Esophagus squamous epithelium (tissue), 5 donors: ENCODE measurements at places on chromosomes 12 and 14.

DNA sequence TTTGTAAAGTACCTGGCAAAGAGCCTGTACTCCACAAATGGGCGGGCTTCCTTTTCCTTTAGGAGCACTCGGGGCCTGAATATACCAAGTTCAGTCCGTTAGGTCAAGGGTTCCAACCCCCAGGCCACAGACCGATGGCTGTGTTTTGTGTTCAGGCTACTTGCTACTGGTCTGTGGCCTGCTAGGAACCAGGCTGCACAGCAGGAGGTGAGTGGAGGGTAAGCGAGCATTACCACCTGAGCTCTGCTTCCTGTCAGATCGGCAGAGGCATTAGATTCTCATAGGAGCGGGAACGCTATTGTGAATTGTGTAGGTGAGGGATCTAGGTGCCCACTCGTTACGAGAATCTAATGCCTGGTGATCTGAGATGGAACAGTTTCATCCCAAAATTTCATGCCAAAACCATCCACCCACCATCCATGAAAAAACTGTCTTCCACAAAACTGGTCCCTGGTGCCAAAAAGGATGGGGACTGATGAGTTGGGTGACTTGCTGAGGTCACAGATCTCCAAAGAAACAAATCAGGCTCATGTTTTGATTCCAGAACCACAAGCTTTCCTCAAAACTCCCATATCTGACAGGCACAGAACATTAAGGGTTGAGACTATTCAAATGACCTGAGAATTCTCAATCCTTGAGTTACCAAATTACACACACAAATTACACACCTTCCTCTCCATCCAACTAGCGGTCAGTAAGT is 4.2 kb downstream of the CSRP2 start:
- DNase-seq: no peak

DNA sequence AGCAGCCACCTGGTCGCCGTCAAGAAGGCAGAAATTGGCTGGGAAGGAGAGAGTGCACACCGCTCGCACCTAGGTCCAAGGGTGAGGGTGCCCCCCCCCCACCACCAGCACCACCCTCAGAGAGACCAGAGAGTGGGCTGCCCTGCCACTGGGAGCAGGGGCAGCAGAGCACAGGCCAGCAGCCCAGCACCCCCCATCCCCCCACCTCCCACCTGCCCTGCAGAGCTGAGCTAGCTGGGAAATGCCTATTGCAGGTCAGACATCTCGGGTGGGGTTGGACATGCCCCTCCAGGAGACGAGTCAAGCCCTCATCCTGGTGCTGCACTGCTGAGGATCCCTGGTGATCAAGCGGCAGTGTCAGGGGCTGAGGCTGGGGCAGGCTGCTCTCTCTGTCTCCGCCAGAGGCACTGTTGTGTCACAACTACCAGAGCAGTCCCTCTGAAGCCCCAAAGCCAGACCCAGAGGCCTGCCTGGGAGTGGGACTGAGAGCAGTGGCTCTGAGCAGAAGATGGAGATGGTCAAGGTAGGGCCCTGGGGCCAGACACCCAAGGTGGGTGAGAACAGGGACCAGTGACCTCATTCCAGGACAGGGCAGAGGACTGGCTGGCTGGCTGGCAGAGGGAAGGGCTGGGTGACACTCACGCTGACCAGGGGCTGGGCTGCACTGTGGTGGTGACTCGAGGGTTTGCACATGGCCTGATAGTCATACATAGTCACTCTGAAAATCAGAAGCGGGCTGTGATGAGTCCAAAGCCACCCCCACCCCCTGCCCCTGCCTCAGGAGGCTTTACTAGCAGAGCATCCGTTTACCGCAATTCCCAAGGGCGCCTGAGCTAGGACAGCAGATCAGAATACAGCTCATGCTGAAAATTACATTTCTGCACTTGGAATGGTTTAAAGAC is 19.7 kb upstream of the LRTM2 start:
- DNase-seq: no peak

GRCh38 chr14:23062002-23062401 is 4.7 kb upstream of the CDH24 start:
- no peak for DNase-seq

DNA sequence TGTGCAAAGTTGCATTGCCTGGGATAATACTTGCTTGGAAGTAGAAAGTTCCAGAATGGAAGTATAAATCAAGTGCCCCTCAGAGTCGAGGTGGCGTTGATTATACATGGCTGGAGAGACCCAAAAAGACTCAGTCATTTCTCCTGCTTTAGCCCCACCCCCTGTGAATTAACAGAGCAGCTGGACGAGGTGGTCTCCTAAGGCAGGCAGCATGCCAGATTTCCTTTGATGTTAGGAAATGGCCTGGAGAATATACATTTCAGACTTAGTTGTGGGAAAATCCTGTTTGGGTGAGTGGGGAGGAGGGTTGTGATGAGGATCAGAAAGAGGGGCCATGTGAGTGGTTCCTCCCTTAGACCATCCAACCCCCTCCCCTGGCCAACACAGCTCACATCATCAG is 406.1 kb upstream of the TMPO start:
- DNase-seq: no peak

DNA sequence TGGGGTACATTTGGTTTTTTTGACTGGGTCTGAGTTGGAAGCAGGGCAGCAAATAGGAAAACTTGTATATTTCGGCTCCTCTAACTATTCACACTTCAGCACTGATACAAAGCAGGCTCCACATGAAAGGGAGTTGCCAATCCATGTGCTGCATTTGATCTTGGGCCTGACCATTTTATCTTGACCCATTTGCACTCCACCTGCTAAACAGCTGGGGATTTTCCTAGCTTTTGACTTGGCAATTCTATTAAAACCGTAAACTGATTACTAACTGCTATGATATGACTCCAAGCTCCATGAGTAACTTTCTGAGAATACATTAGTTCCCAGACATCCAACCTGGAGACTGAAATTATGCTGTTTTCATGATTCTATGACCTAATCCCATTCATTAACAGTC is 797.1 kb downstream of the BCL11B start:
- DNase-seq: no peak

GRCh38 chr14:56005191-56006053 is 112.8 kb upstream of the PELI2 start:
- DNase-seq: no peak

DNA sequence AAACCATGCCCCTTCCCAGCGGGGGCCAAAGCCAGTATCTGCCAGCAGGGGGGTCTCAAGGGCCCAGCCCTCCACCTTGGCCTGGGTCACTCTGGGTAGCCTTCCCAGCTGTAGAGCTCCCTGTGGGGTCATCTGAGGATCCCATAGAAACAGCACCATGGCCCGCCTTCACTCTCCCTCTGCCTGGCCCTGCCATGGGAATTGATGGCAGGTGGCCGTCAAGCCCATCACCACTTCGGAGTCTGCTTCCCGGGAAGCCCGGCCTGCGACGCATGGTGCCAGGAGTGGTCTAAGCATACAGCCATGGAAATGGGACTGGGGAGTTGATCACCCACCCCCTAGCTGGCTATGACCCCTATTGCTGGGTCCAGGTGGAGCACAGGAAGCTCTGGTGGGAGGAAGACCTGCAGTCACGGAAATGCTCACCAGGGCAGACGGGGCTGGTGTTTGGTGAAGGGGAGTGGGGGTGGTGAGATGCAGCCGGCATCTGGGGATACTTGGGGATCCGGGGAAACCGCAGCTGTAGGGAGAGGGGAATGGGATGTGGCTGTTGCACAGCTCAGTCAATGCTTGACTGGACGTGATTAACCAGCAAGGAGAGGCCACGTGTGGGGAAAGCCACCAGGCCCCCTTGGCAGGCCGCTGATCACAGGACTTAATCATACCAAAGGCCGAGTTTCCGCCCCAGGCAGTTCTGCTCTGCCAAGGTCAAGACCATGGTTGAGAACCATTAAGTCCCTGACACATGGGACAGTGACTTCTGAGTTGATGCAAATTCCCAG is 52.2 kb upstream of the DIO3 start:
- DNase-seq: no peak

- no peak for DNase-seq
Measured at GRCh38 chr12:116876151-116876869, 4.9 kb downstream of the HRK start.

GRCh38 chr14:71623939-71624338 is 308.3 kb upstream of the RGS6 start:
- no peak for DNase-seq

GRCh38 chr14:93018366-93018765 is 95.4 kb downstream of the CHGA start:
- DNase-seq: no peak

DNA sequence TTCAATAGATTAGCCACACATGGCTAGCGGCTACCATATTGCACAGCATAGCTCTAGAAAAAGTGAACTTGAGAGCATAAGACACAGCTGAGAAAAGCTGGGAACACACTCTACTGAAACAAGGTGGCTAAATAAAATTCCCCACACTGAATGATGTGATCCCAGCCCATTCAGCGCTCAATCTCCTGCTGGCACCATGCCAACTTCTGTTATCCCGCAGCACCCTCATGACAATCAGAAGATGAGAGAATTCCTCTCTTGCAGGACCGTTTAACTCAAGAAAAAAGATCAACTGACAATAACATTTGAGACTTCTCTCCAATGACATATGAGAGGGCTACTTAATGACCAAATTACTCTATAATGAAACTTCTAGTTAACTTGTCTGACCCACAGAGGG is 115.4 kb downstream of the ADAMTS20 start:
- no peak for DNase-seq

GRCh38 chr12:54191550-54192022 is 2.8 kb upstream of the SMUG1 start:
- no peak for DNase-seq

GRCh38 chr12:78338054-78338785 is 507.5 kb downstream of the NAV3 start:
- DNase-seq: no peak

GRCh38 chr12:114760151-114760877 is 76.3 kb upstream of the TBX3 start:
- DNase-seq: no peak

DNA sequence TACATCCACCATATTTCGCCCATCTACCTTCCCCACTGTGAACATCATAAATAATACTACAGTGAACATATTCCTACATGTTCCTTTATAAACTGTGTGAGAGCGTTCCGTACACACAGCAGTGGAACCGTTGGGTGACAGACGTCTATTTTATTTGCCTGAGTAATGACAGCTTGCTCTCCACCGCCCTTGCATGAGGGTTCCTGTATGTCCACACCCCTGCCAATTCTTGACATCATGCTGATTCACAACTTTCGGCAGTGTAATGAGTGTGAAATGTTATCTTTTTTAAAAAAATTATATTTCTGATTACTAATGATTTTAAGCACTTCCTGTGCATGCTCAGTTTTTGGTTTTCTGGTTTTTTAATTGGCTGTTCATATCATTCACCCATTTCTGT is 4.3 kb upstream of the RAD52 start:
- DNase-seq: no peak

DNA sequence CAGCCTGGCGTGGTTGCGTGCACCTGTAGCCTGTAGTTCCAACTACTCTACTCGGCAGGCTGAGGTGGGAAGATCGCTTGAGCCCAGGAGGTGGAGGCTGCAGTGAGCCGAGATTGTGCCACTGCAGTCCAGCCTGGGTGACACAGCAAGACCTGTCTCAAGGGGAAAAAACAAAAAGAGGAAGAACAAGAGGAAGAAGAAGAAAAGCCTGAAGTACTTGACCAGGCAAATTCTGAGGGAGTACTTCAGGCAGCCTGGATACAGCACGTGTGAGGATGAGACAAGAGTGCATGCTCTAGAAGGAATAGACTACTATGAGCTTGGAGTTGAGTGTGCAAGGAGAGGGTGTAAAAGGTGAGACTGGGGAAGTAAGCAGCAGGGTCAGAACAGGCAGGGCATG is 1.8 kb downstream of the GDF3 start:
- DNase-seq: no peak

DNA sequence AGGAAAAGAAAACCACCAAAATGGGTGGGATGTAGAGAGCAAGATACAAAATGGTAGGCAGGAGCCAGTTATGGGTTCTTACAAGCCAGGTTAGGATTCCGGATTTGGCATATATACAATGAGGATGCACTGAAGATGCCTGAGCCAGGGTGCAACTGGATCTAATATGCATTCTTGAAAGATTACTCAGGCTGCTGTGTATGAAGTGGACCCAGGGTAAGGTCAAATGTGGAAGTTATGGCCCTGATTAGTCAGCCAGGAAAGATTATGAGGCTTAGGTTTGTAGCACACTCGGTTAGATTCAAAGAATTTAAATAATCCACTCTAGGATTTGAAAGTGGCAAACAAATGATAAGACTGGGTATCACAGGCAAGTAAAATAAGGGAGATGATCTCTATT is 1750.7 kb upstream of the FLRT2 start:
- DNase-seq: no peak

DNA sequence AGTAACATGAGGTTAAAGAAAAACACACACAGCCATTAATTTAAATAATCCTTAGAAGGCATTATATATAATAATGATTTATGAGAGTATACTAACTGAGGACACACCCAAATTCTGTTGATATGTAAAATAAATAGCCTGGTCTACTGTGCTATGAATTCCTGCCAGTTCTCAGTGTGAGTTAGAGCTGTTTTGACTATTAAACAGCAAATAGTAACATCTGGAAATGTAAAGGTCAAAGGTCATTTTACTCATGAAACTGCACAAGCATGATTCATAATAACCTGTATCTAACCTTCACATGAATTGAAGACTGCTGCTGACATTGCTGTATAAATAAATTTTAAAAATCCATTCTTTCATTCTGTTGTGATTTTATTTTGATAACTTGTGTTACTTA is 966.7 kb downstream of the SLC6A15 start:
- DNase-seq: no peak

DNA sequence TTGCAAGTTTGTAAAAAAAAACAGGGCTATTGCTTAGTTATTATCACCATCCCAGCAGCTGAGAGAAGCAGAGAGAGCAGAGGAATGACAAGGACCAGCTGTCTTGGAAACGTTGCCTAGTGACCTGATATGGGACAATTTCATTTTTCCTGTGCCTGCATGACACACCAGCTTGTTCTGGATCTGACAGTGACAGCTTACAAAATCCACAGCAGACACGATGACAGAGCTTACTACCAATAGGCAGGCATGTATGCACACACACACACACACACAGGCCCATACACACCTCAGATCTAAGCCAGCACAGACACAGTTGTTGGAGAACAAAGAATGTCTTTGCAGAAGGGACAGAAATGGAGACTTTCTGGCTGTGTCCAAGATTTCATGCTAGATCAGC is 25.4 kb downstream of the HSPB8 start:
- no peak for DNase-seq

DNA sequence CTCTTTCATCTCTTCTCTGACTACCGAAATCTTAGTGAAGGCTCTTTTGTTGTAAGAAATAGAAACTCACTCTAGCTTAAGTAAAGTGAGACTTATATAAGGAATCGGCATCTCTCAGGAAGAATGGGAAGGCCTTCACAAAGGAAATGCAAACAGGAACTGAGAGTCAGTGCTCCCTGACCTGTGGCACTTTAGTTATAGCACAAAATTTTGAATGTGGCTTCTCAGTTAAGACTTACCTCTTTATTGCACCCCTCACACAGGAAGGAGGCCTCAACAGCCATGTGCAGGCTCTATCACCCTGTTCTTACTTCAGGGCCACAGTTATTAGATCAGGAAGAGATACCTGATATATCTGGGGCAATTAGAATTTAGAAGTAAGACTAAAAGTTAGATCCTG is 224.7 kb upstream of the EGLN3 start:
- DNase-seq: no peak

- DNase-seq: no peak
Measured at GRCh38 chr14:79325071-79325470, 886.2 kb downstream of the DIO2 start.
